ENCODE measurements at places on chromosomes 12 and 14.

GRCh38 chr14:75482366-75482765, 39.9 kb upstream of the BATF start:
- no peak for DNase-seq

GRCh38 chr14:33073023-33073422, 134.3 kb downstream of the NPAS3 start:
- DNase-seq = no peak

DNA sequence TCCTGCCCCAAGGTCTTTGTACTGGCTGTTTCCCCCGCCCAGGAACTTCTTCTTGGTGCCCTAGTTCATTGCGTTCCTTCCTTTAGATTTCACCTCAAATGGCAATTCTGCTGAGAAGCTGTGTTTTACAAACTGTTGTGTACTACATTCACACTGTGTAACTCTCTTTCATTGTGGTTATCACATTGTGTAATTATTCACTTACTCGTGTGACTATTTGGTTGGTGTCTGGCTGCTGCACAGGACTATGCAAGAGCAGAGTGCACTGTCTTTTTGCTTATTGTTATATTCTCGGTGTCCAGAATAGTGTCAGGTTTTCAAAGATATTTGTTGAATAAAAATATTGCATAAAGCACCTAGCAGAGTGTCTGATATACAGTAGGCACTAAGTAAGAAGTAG, 177.2 kb upstream of the PRICKLE1 start:
- no peak for DNase-seq

DNA sequence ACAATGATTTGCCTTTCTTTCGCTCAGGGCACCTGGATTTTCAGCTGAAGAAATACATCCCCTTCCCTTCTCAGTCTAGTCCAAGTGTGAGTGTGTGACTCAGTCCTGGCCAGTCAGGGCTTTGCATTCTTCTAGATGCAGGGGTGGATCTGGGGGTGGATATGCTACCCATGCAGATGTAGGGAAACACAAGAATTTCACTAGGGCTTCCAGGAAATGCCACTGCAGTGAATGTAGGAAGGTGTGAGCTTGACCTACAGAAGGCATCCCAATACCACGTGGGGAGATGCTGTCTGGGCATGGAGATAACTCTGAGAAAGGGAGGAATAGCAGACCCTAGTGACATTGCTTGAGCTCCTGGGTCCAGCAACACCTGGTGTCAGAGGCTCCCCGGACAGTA, 404.2 kb downstream of the GLT1D1 start:
- no peak for DNase-seq

DNA sequence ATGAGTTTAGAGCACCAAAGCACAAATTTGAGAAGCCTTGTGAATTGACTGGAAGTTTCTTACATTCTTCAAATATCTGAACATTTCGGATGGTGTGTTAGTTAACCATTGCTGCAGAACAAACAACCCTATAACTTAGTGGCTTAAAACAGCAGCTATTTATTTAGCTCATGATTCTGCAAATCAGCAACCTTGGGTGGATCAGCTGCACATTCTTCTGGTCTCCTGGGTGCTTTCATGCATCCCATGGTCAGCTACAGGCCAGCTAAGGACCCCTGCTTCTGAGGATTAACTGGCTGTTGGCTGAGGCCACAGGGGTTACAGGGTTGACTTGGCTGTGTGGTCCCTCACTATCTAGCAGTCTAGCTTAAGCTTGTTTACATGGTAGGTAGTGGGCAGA, 114.0 kb upstream of the HIF1A start:
- no peak for DNase-seq

DNA sequence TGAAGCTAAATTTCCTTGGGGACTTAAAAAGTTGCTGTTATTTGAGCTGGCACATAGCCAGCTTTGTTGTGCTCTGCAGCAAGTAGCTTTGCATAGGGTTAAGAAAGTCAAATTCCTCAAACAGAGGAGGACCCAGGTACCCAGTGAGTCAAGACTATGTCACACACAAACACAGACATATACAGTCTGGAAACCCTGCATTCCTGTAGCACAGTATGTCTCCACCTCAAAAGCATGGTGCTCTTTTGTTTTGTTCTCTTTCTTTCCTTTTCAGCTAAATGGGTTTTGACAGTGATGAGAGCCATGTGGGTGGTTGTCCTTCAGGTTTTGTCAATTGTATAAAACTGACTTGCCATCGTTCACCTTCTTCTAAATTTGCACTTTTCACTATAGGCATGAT, 179.6 kb upstream of the DIO2 start:
- no peak for DNase-seq

DNA sequence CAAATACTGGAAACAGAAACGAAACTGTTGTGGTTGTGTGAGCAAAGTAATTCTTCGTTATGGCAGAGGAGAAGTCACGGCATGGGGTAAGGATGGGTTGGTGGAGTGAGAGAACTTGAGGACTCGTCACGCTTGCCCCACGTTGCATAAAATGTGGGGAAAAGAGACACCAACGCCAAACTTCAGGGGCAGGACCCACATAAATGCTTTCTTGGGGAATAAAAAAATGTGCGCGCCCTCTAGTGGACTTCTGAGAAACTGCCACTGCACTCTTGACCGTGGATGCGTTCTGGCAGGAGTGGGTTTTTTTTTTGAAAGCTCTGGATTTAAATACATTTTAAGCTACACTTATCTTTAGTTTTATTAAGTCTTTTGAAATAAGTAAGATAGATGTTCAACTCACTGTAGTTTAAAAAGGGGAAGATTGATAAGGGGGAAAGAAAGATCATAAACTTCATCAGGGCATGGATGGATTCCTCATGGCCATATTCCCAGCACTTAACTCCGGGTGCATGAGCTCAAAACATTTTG, 4.1 kb upstream of the IGF1 start:
- peak; percentile 29 for DNase-seq

DNA sequence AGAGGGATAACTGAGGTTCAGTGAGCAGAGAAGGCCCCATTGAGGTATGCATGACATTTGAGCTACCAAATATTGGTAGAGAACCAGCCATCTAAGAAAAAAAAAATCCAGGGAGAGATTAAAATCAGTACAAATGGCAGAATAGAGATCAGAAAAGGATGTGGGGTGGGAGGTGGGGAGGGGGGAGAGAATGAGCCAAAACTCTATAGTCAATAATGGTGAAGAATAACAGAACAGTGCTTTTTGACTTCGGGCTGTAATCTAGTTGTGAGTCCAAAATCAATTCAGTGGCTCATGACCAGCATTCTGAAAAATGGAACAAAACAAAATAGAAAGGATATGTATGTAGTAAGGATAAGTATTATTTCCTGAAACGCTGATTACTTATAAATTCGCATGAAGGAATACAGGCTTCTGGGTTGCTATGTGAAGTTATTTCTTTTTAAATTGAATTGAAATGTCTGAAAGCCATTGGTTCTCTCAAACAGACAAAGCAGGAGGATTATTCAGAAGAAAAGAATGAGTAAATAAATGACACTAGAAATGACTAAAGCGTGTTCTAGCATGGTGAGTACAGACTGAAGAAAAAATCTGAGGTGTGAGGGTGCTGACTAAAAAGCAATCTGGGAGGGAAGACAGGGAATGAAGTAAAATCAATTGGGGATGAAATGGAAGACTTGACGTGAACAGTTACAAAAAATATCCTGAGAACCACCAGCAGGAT, 72.4 kb downstream of the ATP2B1 start:
- no peak for DNase-seq

GRCh38 chr12:8771072-8771471, 51.3 kb upstream of the A2ML1 start:
- DNase-seq = no peak

- DNase-seq = no peak
These were observed 314.5 kb upstream of the GARIN6 start for GRCh38 chr12:99332936-99333591.

GRCh38 chr12:52155048-52155868, 36.6 kb downstream of the KRT80 start:
- no peak for DNase-seq

- no peak for DNase-seq
These were observed 29.9 kb upstream of the TMEM260 start for GRCh38 chr14:56549721-56550120.

DNA sequence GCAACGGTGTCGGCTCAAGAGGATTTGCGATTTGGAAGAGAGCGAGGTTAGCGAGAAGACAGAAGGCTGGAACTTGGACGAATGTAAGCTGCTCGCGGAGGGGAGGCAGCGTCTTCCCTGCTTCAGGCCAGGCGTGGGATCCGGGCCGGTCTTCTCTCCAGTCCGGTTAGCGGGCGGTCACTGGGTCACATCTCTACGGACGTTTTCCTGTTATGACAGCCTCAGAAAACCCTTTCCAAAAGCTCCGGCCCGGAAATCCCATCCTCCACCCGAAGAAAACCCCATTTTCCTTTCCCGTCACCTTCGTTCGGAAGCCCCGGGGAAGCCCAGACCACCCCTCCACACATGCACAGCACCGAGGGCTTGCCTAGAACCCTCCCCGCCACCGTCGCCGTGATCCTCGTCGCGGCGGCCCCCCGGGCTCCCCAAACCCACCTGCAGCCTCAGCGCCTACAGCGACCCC, 268 bp downstream of the NDUFB1 start:
- DNase-seq = no peak

DNA sequence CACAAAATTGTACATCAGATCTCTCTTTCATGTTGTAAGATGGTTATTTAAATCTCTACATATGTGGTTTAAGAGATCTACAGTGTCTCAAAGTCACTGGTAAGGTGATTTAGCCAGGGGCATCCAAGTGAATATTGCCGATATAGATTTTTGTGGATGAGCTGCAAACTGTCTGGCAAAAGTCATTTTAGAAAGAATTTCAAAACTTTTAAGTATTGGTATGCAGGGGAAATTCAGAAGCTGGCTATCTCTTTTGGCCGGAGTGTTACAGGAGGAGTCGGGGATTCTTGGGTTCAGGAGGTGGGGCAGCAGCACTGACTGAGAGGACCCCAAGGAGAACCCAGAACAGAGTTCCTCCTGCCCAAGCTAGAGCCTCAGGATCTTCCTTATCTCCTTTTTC, 69.9 kb downstream of the PTHLH start:
- no peak for DNase-seq

All from KG1 (cell line).